Left colon (tissue), 2 donors: ENCODE measurements at places on chromosomes 3 and 15.

- DNase-seq, result no peak
Observed at GRCh38 chr15:92624401-92624991, 31.1 kb downstream of the FAM174B start.

GRCh38 chr3:52313774-52314188, 2.3 kb upstream of the DNAH1 start:
- DNase-seq, result peak; percentile 40

DNA sequence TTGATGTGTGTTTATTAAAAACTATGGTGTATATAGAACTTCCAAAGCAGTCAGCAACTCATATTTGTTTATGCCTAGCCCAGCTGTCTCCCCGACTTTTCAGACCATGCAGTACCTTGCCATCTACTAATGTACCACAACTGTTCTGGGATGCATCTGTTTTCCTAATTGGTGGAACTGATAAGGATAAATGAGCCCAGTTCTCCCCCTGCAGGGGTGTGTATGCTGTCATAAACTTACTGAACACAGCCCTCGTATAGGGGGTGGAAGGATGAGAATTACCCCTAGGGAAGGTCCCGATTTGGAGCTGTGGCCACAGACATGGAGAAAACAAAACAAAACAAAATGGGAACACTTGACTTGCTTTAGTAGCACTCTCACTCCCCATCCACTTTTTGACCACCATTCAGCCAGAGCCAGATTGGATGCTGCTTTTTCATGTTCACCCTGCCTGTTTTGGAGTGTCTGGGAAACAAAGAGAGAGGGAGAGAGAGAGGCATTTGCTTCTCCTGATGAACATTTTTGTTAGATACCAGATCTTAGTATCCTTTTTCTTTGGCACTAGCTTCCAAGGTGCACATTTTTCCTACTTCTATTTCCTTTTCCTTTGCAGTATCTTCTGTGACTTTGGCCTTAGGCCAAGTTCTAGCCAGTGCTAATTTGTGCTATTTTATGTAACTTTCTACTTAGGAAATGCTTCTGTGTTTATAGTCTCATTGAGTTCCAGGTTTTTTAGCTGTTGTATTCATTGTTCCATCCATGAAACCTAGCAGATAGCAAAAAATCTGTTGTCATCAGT, 29.1 kb downstream of the CADM2 start:
- no peak for DNase-seq

GRCh38 chr15:30954674-30955073, 36.8 kb downstream of the MTMR10 start:
- DNase-seq, result no peak
